ENCODE measurements at places on chromosomes 11 and 22.

DNA sequence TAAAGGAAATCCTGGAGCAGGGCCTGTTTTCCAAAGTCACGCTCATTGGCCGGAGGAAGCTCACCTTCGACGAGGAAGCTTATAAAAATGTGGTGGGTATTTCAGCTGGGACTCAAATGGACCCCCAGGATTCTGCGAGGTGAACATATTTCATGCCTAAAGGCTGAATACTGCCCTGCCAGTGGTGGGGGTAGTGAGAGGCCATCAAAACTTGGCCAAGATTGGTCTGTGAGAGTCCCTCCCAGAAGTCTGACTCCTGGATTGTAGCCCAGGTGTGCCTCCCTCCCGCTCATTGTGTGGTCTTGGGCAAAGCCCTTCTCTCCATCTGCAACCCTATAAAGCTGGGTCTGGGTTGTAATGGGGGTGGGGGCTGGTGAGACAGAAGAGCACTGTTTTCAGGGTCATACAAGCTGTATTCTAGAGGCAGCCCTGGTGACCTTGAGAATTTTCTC is 853 bp downstream of the HTATIP2 start:
- DNase-seq: no peak

- DNase-seq: no peak
Measured at GRCh38 chr11:103901656-103902055, 134.8 kb upstream of the DDI1 start.

DNA sequence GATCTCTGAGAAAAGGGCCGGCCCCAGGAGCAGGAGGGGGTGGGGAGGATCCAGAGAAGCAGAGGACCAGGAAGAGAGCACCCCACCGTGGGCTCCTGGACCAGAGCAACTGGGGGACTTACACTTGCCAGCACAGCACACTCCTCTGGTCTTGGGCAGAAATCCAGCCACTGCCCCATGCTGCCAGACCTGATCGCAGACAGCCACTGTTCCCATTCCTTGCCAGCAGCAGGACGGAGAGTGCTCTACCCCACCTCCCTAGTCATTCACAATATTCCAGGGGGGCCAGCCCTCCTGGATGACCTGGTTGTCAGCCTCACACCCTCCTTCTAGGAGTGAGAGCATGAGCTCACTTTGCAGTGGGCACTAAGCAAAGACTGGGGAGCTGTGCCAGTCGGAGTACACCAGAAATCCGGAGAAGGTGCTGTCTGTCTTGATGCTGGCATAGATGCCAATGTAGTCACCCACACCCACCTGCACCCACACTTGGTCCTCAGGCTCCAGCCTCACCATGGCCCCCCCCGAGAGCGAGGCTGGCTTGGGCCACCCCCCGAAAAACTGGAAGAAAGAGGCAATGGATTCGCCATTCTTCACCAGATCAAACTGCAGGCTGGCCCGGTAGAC is 1.6 kb downstream of the C1QTNF5 start:
- no peak for DNase-seq

GRCh38 chr11:43242401-43242800 is 69.4 kb upstream of the API5 start:
- no peak for DNase-seq

DNA sequence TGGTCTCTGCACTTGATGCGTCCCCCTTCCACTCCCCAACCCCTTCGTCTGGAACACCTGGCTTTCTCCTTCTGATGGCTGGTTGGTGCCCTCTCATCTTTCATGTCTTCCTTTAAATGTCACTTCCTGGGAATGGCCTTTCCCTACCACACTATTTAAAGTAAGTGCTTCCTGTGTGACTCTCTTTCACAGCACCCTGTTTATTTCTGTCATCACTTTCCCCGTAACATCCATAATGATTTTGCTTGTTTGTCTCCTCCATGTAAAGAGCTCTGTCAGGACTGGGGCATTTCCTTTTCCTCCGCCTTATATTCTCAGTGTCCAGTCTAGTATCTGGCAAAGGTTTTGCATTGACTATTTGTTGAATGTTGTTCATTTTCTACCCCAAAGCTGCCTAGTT is 143.0 kb downstream of the DBX1 start:
- DNase-seq: no peak

DNA sequence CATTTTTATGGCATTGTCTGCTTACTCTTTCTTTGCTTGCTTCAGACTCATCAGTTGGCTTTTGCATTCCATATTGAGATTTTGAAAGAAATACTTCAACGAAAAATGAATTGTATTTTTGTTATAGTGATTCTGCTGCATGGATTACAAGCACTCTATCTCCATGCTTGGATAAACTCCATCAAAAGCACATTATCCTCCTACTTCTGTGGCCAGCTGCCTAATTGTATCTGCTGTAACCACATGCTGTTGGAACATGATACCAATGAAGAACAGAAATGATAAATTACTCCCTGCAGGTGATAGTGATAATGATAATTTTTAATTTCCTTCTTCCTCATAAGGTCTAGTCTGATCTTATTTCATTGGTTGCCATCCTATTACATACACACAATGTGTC is 100.8 kb downstream of the PRMT3 start:
- DNase-seq: no peak

DNA sequence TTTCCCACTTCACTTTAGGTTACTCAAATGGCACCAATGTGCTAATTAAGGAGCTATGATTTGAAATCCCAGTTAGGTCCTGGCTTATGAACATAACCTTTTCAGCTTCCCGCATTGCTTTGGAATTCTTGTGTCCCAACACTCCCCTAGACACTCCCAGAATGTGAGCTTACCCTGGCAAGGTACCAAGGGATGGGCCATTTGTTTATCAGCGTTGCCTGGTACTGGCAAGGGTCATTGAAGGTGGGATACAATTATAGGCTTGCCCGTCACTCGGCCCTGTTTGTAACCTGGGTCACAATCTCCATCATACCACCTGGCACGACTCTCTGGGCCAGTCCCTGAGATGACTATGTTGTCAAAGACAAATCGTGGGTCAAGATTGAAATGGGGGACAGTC is 5.4 kb downstream of the CSRP3 start:
- no peak for DNase-seq

DNA sequence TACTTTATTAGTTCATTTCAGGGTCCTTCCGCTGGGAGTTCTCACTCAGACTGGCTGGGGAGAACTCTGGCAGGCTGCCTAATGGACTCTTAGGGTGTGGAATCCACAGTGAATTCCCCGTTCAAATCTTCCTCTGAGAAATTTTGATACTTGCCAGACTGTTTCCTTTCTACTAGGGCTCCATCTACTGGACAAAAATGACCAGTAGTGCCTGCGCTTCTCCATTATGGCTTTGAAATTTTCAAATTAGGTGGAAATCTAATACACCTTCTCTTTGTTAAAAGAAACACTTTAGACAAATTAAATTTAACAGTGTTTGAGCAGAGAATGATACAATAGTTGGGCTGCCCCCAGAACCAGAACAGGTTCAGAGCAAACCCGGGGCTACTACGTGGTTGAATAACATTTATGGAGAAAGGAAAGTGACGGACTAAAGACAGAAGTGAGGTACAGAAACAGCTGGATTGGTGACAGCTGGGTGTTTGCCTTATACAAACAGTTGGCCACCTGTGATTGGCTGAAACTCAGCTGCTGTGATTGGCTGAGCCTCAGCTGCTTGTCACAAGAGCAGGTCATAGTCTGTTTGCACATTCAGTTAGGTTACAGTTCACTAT is 52.9 kb upstream of the FDX1 start:
- DNase-seq: no peak

GRCh38 chr22:23583836-23584235 is 3.7 kb upstream of the IGLL1 start:
- no peak for DNase-seq

DNA sequence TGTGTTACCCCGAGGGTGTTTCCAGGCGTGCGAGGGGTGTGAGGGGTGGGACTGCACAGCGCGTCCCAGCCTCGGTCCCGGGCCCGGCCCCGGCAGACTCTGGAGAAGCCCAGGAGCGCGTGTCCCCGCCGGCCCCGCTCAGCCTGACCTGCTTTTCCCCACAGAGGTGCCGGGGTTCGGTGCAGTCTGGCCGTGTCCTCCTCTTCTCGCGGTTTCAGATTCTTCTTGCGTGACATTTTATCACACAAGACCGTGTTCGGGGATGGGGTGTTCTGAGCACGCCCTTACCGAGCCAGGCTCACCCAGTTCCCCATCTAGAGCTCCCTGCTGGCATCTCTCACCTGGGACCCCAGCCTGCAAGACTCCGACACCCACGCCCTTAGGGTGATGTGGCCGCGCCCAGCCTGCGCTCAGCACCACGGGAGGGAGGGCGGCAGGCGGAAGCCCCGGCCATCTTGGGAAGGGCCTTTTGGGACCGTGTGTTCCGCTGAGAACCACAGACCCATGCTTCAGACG is 775.6 kb downstream of the BRD1 start:
- no peak for DNase-seq

DNA sequence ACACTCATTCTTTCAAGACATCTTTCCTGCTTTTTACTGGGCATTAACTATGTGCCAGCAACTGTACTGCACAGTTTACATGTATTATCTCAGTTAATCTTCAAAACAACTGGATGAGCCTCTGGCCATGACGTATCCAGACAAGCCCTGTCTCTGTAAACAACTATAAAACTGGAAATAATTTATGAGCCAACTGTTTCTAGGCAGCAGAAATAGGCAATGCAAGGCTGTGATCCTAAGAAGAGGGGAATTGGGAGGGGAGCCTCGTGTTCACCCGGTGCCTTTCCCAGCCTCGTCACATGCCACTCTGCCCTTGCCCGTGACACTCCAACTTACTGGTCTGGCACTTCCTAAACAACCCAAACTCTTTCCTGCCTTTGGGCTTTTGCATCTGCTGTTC is 82.8 kb downstream of the FBXO7 start:
- no peak for DNase-seq

GRCh38 chr22:38418589-38418988 is 36.4 kb downstream of the KCNJ4 start:
- no peak for DNase-seq

DNA sequence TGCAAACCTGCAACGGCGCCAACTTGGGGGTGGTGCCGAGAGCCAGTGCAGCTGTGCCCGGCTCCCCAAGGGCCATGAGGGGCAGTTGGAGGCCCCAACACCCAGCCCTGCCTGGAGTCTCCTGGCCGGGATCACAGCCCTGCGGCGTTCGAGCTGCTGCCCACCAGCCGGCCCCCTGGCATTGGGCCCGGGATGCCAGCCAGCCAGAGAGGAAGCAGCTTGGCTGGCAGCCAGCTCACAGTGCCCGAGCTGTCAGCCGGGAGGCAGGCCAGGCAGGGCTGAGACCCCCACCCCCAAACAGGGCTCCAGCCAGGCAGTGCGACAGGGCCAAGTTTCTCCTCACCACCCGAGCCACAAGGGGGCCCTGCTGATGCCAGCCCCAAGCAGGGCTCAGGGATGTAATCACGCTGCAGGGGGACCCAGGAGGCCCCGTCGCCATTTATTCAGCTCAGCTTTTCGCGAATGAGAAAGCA is 26.0 kb upstream of the TCF20 start:
- DNase-seq: no peak

DNA sequence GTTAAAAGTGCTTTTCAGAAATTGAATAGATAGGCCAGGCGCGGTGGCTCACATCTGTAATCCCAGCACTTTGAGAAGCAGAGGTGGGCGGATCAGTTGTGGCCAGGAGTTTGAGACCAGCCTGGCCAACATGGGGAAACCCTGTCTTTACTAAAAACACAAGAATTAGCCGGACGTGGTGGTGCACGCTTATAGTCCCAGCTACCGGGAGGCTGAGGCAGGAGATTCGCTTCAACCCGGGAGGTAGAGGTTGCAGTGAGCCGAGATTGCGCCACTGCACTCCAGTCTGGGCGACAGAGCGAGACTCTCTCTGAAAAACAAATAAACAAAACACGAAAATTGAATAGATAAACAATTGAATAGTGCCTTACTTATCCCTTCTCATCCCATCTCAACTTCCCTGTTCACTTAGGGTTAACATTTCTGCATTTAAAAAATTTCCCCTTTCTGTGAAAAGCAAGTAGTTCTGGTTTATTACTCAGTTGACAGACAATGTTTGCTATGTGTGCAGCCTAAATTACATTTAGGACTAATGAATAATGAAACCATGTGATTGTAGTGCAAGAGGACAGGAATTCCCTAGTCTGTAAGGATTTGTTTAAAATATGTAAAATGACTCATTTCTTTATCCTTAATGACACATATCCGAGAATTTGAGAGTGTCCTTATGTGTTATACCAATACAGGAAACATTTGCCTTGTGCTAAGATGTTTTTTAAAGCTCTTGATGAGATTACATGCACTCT is 6.0 kb downstream of the RNF169 start:
- DNase-seq: no peak

GRCh38 chr11:2342981-2343380 is 34.1 kb upstream of the CD81 start:
- DNase-seq: no peak

DNA sequence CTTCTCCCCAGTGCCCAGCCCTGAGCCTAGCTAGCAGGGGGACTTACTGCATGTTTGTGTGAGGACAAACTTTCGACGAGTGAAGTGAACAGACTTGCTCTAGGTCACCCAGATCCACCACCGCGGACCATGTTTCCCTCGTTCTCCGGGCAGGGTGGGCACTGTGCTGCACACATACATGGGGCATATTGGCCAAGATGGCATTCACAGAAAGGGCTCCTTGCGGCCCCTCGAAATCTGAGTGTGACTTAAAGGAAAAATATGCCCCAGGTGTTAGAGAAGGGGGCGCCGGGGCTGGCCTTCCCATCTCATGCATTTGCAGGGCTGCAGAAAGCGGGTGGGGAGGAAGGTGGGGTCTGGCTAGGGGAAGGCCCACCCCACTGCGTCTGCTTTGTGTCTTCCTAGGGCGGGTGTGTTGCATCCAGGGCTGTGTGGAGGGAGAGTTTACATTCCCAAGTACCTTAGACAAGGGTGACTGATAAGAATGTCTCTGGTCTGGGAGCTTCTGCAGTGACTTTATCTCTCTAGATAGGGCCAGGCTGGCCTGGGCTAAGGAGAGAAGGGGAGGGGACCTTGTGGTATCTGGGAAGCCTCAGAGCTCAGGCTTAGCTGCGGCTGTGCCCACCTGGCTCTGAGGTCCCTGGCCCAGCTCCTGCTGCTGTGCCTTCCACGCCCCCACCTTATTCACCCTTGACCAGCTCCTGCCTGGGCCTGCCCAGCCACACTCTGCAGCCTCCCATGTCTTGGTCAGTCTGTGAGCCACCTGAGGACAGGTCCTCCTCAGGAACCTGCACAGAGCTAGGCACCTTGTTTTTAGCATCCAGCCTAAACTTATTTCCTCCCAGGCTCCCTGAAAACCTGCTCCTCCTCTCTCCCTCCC is 45.8 kb downstream of the LRRC32 start:
- no peak for DNase-seq

DNA sequence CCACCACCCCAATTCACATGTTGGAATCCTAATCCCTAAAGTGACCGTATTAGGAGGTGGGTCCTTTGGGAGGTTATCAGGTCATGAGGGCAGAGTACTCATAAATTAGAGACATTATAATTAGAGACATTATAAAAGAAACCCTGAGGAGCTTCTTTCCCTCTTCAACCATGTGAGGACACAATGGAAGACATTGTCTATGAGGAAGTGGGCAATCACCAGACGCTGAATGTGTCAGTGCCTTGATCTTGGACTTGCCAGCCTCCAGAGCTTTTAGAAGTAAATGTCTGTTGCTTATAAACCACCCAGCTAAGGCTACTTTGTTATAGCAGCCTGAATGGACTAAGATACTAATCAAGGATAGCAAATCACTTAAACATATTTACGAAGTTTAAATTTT is 14.8 kb downstream of the GAB2 start:
- DNase-seq: no peak

Measured in coronary artery (tissue), 2 donors.